ENCODE measurements at places on chromosomes 16 and 17.

DNA sequence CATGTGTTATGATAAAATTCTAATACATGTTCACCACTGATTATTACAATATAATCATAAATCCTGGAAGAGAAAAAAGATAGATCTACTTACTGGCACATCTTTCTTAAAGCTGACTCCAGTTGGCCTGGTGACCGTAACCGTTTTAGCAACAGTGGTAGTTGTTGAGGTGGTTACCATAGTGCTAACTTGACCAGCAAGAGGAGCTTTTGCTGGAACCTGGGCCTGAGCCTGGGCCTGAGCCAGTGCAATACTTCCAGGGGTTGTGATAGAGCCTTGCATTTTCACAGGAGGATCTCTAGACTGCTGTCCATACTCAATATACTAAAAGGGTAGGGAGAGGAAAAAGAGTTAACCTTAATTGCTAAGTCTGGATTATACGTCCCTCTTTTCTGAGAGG, 36.2 kb downstream of the SETD6 start:
- no peak for DNase-seq

GRCh38 chr17:59010026-59010425, 96.7 kb downstream of the TRIM37 start:
- DNase-seq: no peak

GRCh38 chr17:27088767-27089078, 205.2 kb upstream of the WSB1 start:
- DNase-seq: no peak

GRCh38 chr17:4872786-4873185, 26.6 kb upstream of the C17orf107 start:
- no peak for DNase-seq

GRCh38 chr17:43740541-43740940, 18.1 kb downstream of the SOST start:
- DNase-seq: no peak

Data from stimulated activated CD8-positive, alpha-beta memory T cell treated with anti-CD3 and anti-CD28 coated beads, Interleukin-15, amount 100 ng/mL, for 4 hours (primary cell).